ENCODE measurements at places on chromosomes 7 and 10.

DNA sequence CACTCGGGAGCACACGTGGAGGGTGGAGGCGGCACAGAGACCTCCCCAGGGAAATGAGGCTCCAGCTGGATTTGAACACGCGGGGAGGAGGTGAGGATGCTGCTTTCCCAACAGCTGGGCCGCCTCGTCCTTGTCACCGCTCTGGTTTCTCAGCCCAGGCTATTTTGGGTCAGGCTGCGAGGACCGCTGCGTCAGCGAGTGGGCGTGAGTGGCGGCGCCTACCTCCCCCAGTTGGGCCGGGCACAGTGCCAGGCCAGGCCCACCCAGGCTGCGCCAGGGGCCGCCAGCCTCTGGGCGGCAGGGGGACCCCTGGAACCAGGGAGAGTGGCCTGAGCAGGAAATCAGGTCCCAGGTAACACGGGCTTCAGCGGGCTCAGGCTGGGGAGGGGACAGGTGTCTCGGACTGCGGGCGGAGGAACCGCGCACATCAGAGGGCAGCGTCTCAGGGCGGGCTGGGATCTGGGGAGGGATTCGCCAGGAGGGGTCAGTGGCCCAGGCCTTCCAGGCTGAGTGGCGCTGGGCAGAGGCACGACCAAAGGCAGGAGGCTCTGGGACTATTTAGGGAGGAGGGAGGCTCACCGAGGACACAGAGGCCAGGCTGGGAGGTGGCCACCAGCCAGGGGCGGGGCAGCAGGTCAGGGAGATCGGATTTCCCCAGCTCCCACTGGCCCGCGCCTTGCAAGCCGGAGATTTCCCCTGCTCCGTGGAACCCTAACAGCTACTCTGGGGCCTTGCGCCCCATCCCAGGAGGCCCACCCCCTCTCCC lies 125.2 kb upstream of the RET start:
- no peak for DNase-seq

GRCh38 chr7:157527686-157528085 lies 190.9 kb downstream of the DNAJB6 start:
- no peak for DNase-seq

DNA sequence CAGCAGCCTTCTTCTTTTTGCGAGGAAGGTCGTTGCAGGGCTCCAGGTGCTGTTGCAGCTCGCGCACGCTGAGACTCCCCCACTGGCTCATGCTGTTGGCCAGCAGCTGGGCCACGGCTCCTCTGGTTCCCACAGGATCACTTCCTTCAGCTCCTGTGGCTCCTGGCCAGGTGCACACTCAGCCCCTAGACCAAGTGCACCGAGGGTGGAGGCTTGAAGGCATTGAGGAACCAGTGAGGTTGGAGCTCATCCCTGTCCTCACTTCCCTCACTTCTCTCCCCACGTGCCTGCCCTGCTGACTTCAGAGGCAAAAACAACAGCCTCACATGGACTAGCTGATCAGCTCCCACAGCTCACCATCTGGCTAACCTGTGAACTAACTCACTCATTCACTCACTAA lies 46.2 kb upstream of the ADRB1 start:
- no peak for DNase-seq

- DNase-seq: no peak
These were observed 575.2 kb upstream of the MKI67 start for GRCh38 chr10:128701381-128701780.

DNA sequence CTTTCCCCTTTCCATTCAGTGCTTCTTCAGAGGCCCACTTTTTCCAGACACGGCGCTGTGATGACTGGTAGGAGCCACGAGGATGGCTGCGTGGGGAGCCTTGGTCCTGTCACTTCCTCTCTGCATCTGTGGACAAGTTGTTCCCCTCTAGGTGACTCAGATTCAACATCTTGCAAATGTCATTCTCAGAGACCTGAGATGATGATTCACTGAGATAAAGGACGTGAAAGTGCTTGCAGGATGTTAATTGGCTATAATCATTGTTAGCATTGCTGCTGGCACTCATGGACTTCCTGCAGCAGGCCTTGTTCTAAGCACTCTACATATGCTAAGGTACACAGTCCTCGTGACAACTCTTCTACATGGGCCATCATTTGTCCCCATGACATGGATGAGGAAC lies 489.8 kb upstream of the ZMIZ1 start:
- DNase-seq: no peak

- DNase-seq: no peak
These were observed 142.3 kb upstream of the EFCAB10 start for GRCh38 chr7:105723572-105723971.

DNA sequence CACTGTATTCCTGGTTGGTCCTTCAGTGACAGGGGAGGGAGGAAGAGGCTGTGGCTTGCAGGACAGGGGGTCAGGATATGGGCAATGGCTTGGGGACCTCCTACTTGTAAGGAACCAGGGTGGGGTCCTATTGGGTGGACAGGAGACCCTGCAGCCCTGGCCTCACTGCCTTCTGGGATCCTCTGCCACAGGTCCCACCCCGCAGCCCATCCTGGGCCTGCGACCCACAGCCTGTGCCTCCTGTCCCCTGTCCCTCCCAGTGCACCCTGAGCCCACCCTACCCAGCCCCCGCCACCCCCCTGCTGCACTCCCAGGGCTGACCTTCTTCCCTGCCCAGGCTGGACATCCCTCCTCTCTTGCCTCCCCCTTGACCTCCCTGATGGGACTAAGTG lies 58.7 kb upstream of the MYL10 start:
- no peak for DNase-seq

- DNase-seq: no peak
These were observed 119.2 kb downstream of the LRRC4 start for GRCh38 chr7:127911968-127912511.

GRCh38 chr10:123761038-123761428 lies 94.9 kb downstream of the GPR26 start:
- no peak for DNase-seq

- DNase-seq: no peak
These were observed 38.4 kb downstream of the ZNF518A start for GRCh38 chr10:96168546-96168945.

GRCh38 chr10:17335065-17335464 lies 107.0 kb downstream of the VIM start:
- no peak for DNase-seq

GRCh38 chr10:75695994-75696393 lies 264.6 kb downstream of the LRMDA start:
- no peak for DNase-seq

- no peak for DNase-seq
These were observed 61.9 kb downstream of the ATXN7L1 start for GRCh38 chr7:105814481-105814880.

DNA sequence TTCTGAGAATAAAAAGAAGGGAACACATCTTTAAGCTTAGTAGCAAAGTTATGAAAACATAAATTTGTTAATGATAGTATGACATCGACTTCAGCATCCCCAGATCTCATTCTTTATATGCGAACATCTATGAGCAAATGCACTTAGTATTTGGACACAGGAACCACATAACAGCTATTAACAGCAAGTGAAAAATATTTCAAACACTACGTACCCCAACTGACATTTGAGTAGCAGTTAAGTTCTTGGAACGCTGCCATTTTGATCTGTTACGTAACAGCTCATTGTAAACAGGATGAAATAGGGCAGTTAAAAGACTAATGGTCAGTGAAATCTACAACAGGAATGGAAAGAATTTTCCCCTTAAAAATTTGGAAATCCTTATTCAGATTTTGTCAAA lies 428.9 kb downstream of the TNS3 start:
- no peak for DNase-seq

DNA sequence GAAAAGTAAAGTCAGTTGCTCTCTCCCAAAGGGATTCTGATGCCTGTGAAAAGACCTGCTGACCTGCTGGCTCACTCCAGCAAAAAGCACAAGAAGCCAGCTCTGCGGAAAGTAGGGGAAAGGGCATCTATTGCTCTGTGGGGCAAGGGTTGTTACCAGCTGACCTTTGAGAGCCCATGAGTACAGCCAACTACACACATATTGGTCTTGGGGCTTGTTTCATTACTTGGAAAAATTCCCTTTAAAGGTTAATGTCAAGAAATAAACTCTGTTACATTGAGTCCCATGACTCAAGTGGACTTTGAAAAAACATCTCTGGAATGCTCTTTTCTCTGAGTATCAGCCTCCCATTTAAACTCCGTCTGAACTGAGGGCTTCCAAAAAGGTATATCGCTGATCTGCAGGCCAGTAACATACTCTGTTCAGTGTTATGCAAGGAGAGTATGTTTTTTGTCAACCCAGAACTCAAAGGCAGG lies 53.2 kb downstream of the PANK1 start:
- DNase-seq: no peak
